ENCODE measurements at places on chromosomes 2 and 18.

- peak; percentile 72 for DNase-seq
Measured at GRCh38 chr2:48531141-48531648, 1.2 kb downstream of the STON1 start.

DNA sequence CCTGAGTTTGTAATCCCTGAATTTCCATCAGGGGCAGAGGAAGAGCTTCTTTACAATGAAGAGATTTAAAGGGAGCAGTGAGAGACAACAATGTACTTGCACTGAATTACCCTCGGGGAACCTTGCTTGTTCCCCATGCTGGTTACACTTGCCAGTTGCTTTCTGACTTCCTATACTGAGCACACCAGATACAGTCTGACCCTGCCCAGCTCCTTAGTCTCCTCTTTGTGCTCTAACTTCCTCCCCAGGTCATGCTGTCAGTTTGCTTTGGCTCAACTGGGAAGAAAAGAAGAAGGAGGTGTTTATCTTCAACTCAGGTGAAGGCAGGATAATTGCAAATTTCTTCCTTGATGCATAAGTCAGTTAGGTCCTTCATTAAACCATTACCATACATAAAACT is 658.4 kb downstream of the NYAP2 start:
- DNase-seq: no peak

- no peak for DNase-seq
Measured at GRCh38 chr18:60145776-60146175, 226.8 kb downstream of the MC4R start.

DNA sequence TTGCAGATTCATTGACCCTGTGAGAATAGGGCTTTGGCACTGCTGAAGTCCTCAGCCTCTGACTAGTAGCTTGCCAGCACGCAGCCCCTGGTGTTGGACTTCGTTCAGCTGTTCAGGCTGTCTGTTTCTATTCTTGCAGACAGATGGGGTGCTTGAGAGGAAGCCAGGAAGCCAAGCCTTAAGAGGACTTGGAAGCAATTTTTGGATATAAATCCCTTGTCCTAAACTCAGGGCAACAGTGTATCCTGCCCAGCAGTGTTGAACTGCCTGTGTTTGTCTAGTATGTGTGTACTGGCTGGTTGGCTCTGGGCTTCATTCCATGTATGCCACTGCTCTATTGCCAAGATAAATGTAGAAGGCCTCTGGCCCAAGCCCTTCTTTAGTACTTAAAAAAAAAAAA is 108.6 kb downstream of the COMMD1 start:
- DNase-seq: peak; percentile 76

GRCh38 chr2:127927384-127927783 is 41.6 kb upstream of the AMMECR1L start:
- no peak for DNase-seq

DNA sequence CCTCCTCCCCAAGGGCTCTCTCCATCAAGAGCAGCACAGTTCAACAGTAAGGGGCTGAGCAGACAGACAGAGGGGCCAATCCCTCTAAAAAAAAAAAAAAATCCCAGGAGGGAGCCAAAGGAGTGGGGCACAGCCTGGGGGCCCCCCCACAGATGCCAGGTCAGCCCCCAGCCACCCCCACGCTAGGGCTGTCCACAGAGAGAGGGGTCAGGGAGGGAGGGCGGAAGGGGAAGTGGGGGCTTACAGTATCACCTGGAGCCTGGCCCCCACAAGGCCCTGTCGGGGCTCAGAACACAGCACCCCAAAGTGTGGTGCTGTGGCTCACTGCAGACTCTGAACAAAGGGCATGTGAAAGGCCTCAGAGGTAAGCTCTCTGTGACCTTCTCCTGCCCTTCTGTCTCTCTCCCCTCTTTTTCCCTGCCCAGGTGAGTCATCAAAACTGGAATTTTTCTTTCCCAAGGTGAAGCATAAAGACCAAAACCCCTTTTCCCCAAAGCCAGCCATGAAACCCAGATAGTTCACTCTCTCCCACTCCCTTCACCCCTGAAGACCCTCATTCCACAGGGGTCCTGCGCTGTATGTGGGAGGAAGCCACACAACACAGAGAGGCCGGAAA is 13.9 kb downstream of the BIN1 start:
- DNase-seq: no peak

- no peak for DNase-seq
Measured at GRCh38 chr2:126771094-126771493, 115.1 kb downstream of the GYPC start.

- DNase-seq: peak; percentile 76
Measured at GRCh38 chr18:55588111-55588869, at the start of gene TCF4. TCF4 (minus strand) TSS chr18:55588192; CDS start chr18:55587116, 1,076 bp downstream.

DNA sequence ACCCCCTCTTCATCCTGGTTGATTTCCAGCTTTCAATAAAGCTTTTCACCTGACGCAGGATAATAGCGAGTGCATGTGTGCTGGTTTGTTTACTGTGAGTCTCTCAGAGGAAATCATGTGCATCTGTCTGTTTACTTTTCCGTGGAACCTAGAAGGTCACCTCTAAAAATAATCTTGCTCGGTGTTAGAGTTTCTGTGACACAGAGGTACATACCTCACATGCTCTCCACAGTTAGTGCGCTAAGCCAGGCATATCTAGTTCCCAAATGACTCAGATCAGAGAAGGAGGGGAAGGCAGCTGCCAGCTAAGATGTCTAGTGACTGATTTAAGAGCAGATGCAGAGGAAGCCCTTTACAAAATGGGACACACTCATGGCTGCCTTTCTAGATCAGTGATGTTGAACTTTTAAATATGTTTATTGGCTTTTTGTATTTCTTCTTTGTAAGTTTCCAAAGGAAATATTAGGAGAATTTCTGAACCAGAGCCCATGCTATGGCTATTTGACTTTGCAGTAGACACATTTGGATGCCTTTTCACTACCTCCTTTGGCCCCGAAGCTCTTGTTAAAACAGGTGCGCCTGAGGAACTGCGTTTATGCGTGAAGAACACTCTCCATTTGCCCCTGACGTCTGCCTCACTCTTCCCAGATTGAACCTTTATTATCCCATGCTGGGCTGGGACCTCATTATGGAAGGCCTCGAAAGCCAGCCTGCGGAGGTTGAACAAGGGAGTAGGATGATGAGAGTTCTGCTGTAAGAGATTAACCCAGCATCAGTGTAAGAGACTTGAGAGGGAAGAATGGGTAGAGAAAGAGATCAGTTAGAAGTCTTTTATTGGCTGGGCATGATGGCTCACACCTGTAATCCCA is 145.6 kb downstream of the FAM161A start:
- peak; percentile 12 for DNase-seq

- no peak for DNase-seq
Measured at GRCh38 chr18:78716022-78716421, 263.6 kb upstream of the SALL3 start.

GRCh38 chr18:23894661-23895175 is 119.8 kb upstream of the TTC39C start:
- no peak for DNase-seq

- no peak for DNase-seq
Measured at GRCh38 chr18:28777756-28778155, 600.8 kb upstream of the CDH2 start.

DNA sequence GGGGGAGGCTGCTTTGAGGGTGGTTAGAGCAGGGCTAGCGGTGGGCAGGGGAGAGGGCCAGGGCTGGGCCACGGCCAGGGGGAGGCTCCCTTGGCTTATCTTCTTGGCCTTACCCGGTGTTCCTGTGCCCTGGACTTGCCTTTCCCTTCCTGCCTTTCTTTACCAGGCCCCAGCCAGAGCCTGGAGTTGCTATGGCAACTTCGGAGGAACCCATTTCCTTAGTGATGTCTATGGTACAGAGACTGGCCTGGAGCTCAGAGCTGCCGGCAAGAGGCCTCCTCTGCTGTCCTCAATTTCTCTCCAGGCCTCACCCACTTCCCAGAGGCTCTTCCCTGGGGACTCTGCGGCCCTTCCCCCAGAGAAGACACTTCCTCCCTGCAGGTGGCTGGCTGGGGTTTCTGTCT is 11.5 kb downstream of the SPEG start:
- peak; percentile 72 for DNase-seq

Measured in fibroblast of pulmonary artery (primary cell).